ENCODE measurements at places on chromosomes 13 and 19. TPM values are rescaled to one million over a fixed set of nuclear protein-coding genes. Genes with fewer than 3 reads are reported as not detected.
A peak's percentile ranks its signal among the peaks of the same experiment; 100 is the strongest.

DNA sequence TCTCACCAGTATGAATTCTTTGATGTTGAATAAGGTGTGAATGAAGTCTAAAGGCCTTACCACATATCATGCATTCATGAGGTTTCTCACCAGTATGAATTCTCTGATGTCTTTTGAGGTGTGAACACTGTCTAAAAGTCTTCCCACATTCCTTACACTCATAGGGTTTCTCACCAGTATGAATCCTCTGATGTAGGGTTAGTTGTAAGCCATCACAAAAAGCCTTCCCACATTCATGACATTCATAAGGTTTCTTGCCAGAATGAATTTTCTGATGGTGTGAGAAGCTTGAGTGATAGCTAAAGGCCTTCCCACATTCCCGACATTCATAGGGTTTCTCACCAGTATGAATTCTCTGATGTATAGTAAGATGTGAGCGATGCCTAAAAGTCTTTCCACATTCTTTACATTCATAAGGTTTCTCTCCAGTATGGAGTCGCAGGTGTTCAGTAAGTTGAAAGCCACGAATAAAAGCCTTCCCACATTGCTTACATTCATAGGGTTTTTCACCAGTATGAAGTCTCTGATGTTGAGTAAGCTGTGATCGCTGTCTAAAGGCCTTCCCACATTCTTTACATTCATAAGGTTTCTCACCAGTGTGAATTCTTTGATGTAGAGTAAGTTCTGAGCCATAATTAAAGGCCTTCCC, 27.7 kb downstream of the ZNF461 start:
- peak; percentile 11 for DNase-seq

- DNase-seq, result no peak
These were observed 66.6 kb downstream of the GADD45B start for GRCh38 chr19:2542341-2543069.

DNA sequence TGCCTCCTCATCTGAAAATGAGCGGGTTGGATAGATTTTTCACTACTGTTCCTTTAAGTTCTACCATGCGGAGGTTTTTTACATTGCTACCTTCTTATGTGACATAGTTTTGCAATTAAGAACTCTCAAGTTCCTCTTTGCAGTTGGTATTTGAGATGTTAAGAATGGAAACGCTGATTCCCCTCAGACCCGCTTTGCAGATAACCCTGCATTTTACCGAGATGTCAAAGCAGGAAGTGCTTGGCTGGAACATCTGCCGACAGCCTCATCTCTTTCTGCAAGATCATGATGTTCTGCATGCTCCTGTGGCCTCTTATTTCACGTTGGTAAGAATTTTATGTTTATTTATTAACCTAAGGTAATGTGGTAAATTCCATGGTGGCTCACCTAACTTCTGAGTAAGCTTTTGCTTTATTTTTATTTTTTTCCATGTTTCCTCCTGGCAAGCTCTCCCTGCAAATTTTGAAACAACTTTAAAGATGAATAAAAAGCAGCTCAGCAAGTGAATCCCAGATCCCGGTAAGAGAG, 22.5 kb downstream of the PABPC3 start:
- no peak for DNase-seq

GRCh38 chr19:8506402-8506957, 4.0 kb upstream of the PRAM1 start:
- no peak for DNase-seq

DNA sequence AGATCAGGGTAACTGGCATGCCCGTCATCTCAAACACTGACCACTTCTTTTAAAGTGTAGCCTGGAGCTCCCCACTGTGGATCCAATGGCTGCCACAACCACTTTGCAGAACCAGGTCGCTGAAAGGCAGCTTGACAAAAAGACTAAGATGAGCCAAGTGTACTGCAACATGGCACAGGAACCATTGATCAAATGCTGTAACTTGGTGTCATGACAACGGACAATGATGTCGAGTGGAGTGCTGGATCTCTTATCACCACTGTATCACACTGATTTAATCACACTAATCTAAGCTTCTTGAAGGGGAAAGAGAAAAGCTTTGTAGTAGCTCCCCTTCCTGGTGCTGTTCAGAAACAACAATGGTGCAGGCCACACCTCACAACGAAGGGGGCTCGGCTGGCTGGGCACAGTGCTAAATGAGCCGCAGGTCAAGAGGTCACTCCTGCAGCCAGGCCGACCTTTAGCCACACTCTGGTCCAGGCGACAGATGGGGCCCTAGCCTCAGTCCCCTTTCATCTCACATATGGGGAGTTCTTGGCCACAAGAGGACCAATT, 2.2 kb upstream of the TNFRSF19 start:
- DNase-seq, result peak; percentile 45

DNA sequence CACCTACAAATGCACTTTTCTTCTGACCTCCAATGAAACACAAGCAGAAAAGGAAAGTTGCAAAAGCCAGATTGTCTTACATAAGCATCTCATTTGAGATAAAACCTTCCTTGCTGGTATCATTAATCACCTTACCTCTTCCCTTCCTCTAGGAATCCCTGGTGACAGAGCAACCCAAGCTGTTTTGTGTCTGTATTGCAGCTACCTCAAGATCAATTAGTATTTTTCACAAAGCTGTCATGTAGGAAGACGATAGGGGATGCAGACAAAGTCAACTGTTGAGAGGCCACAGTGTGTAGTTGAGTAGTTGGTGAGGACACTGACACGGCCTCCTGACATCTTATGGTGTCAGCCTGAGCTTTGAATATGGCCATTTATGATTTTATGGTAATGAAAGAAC, 339.1 kb upstream of the SLC10A2 start:
- no peak for DNase-seq

GRCh38 chr13:98447881-98448641, 128.8 kb downstream of the STK24 start:
- DNase-seq, result peak; percentile 25

DNA sequence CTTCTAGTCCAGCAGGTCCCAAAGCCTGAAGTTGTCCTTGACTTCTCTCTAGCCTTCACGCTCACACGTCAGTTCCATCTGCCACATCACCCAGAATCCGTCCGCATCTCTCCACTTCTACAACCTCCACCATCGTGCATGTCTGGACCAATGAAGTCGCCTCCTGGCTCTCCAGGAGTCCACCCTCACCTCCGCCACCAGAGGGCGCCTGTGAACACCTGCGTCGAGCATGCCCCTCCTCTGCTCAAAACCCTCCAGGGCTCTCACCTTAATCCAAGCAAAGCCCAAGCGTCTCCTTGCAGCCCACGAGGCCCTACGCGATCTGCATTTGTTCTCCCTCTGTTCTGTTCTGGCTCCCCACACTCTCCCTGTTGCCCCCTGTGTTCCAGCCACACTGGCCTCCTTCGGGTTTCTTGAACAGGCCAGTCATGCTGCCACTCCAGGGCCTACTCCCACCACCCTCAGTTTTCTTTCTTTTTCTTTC, 3.7 kb downstream of the USHBP1 start:
- peak; percentile 69 for DNase-seq

GRCh38 chr19:32971012-32971595, 654 bp downstream of the CEP89 start:
- no peak for DNase-seq

DNA sequence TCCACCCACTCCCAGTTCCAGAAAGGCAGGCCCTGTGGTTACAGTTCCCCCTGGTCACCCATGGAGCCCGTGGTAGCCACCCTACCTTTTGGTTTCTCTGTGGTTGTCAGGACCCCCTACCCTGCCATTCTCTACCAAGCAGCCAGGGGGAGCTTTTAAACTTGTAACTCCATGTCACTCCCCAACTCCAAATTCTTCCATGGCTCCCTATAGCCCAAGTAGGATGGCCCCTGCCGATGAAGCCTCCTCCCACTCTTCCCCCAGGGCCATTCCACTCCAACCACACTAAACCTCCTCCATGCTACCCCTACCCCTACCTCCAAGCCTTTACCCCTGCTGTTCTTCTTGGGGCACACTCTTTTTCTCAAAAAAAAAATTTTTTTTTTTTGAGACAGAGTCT, 2.2 kb downstream of the S1PR2 start:
- DNase-seq, result peak; percentile 40

- DNase-seq, result no peak
These were observed 12.9 kb upstream of the RPS15 start for GRCh38 chr19:1425102-1425837.

DNA sequence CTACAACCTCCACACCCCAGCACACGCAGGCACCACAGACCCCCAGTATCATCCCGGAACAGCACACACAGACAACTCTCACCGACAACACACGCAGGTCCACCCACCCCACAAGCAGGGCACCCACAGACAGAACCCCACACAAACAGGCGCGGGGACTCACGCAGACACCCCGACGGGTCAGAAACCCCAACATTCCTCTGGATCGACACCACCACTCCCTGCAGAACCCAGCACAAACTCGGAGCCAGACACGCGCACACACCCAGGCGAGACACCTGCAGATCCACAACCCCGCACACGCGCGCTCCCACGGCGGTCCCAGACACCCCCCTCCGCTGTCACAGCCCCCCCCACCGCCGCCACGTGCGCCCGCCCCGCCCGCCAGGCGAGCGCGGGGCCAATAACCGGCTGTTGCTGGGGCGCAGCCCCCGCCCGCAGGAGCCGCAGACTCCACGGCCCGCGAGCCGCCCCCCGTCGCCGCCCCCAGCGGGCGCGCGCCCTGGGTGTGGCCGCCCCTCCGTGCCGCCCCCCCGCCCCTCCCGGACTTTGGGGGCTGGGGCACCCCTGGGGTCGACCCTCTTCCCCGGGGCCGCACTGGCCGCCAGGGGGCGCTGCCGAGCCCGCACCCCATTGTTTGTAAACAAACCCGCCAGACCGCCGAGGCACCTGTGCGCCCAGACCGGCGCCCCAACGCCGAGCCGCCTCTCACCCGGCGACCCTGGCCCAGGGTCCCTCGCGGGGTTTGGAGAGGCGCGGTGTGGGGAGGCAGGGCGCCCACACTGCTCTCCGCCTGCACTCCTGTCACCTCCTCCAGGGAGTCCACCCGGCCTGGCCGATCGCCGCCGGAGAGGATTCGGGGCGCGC, 712 bp downstream of the BBC3 start:
- DNase-seq, result peak; percentile 43

DNA sequence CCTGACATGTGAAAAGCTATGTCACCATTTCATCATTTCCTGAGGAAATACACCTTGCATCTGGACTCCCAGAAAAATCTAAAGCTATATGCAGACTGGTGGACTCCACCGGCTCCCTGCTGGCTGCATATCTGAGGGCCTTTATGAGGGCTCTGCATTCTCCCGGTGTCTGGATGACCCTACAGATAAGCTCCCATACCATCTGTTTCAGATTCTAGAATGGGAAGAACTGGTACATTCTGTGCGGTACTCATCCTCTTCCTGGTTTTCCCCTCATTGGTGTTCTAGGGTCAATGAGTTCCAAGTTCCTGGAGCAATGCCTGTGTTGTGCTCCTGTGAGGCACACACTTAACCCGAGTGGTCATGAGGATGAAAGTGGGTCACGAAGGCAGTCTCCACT, 60.4 kb downstream of the COL4A1 start:
- DNase-seq, result no peak

GRCh38 chr13:51740698-51741097, 63.3 kb downstream of the DHRS12 start:
- DNase-seq, result no peak

DNA sequence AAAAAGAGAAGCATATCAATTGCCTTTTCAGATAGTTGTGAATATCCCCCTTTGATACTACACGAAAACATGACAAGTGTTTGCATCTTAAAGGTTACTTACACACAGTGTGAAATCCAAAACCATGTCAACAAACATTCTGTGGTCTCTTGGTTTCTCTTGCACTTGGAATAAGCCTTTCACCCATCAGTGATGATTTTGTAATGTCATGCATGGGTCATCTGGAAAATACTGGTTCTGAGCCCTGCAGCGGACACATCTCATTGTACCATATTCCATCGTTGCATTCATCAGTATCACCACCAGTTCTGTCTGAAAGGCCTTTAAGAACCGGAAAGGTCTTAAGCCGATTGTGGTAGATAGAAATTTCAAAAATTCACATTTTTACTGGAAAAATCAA, 65.4 kb upstream of the SOX1 start:
- no peak for DNase-seq

DNA sequence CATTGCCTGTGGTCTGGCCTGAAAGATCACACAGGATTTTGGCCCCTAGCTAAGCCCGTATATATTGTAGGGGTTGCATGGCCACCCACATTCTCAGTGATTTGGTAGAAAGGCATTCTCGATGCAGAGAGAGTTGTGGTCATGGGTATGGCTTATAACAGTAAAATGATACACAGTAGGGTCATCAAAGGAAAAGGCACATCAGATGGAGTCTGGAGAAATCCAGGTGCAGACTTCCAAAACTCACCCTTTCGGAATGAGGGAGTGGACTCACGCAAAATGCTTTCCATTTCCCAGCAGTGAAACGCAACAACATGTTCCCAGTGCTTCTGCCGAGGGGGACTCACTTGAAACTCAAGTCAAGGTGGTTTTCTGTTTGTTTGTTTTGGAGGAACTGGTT, 802.5 kb upstream of the SLITRK1 start:
- no peak for DNase-seq

PAF1 gene
- 44.3 TPM for total RNA-seq

PTGER1 gene
- 0.60 TPM for total RNA-seq

CEACAM7 gene
- not detected for total RNA-seq

SEMA6B gene
- 1.1 TPM for total RNA-seq

ADAT3 gene
- 1.3 TPM for total RNA-seq

CEACAM21 gene
- not detected for total RNA-seq
